ENCODE measurements at places on chromosomes 5 and 9. TPM values are rescaled to one million over a fixed set of nuclear protein-coding genes. Genes with fewer than 3 reads are reported as not detected.

GRCh38 chr9:91412941-91413340, 10.7 kb downstream of the NFIL3 start:
- DNase-seq, result no peak

GRCh38 chr9:136656795-136657611, 5.7 kb upstream of the EGFL7 start:
- no peak for DNase-seq

GRCh38 chr5:154756868-154757813, 2.0 kb downstream of the LARP1 start:
- peak; percentile 46 for DNase-seq

- DNase-seq, result no peak
These were observed 30.6 kb upstream of the IQGAP2 start for GRCh38 chr5:76372323-76373054.

- no peak for DNase-seq
These were observed 9.9 kb downstream of the SH3RF2 start for GRCh38 chr5:145946112-145946861.

- DNase-seq, result peak; percentile 96
These were observed at the start of gene TRIM41 for GRCh38 chr5:181223058-181223728. TSS of gene TRIM41 (plus strand) at chr5:181223281. CDS start at chr5:181224000, 719 bp downstream.

- no peak for DNase-seq
These were observed 2308.8 kb upstream of the ACO1 start for GRCh38 chr9:30075451-30076199.

DNA sequence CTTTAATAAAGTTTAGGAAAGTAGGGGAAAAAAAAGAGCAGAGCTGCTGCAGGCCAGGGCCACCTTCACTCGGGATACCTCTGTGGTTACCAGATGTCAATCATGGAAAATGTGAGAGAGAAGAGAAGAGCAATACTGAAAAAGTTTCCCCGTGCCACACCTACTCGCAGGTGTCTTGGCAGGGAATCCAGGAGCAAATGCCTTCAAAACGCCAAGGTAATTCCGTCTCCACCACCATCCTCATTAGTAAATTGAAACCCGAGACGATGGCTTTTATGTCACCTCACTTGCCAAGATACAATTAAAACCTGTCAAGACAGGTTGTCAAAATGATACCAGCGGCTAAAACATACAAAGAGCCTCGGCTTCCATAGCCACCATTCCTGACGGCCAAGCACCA, 49.7 kb downstream of the FAM81B start:
- DNase-seq, result peak; percentile 25

DNA sequence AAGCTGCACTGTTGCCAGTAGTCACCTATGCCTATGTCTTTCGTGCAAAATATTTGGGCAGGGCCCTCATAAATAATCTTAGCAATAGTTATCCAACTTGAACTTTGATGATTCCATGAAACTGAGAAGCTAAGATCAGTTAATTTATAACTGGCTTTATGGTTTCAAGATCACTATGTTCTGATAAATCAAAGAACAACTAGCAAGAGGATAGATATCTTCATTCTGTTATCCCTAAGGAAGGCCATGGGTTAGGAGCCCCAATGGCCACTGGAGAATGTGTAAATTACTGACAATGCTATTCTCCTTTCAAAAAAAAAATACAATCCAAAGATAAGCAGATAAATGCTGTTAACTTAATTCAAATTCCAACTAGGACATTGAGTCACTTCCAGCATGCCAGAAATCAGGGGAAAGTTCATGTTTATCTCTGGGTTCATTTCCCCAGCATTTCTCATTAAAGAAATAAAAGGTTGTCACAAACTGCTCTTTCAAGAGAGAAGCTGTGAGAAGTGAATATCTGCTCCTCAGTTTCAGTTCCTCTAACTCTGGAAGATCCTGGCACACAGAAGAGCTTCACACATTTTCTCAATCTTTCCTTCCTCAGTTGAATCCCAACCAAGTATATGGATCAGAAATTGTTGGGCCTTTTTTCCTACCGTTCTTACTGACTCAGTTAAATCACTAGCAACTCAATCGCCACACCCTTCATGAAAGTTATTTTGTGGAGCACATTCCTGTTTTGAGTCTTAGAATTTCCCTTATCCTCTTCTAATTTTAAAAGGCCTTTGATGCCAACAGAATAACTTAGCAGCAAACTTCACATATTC, 59.6 kb upstream of the SLC1A1 start:
- DNase-seq, result no peak

- DNase-seq, result no peak
These were observed 268.6 kb downstream of the NR3C1 start for GRCh38 chr5:143134900-143135299.

DNA sequence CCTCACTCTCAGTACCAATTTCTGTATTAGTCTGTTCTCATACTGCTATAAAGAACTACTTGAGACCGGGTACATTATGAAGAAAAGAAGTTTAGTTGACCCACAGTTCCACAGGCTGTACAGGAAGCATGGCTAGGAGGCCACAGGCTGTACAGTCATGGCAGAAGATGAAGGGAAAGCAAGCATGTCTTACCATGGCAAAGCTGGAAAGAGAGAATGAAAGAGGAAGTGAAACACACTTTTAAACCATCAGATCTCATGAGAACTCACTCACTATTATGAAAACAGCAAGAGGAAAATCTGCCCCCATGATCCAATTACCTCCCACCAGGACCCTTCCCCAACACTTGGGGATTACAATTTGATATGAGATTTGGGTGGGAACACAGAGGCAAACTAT, 698.8 kb downstream of the CDH9 start:
- DNase-seq, result no peak

DNA sequence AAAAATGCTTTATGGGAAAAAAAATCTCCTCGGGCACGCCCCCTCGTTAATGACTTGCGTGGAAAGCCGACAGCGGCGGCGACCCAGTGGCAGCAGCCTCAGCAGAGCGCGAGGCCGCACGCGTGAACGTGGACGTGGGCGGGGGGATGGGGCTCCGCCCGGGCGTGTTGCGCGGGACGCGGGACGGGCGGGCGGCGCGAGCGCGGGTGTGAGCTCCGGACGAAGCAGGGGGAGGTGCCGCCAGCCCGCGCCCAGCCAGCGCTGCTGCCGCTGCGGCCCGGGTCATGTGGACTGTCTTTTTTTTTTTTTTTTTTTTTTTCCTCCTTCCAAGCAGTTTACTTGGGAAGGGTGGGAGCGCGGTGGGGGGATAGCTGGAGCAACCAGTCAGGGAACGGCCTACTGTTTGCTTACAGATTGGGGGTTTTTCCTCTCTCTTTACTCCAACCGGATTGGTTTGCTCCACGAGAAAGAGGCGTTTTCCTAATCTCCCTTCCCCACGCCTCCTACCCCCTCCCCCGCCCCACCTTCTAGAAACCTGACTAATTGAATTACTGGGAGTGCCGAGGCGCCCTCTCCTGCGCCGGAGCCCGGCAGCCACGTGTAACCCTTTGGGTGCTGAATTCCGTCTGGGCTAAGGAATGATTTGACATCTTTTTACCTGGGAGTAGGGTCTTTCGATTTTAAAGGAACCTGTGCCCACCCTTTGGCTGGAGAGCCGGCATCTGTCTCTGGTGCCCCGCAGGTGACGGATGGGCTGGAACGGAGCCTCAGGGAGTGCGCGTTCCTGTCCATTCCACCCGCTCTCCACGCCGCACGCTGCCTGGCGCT, 1.7 kb upstream of the EFNA5 start:
- peak; percentile 40 for DNase-seq

GRCh38 chr9:130010151-130010988, 32.6 kb downstream of the FNBP1 start:
- DNase-seq, result no peak

- no peak for DNase-seq
These were observed 18.8 kb downstream of the COL5A1 start for GRCh38 chr9:134660407-134660806.

DNA sequence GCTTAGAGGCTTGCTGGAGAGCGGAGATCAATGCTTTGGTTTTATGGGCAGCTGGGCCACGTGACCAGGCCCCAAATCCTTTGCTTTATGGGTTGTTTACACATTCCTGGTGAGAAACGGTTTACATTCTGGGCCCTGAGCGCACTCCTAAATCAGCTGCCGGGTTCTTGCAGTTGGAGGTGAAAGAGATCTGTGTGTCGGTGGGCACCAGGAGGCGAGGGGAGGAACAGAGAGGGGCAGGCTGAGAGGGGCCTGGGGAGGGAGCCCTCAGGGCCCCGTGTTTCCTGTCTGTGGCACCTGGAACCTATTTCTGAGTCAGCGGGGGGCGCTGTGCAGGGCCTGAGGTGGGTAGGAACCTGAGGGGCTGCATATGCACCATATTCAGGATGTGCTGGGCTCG, 63.5 kb upstream of the HAND1 start:
- DNase-seq, result no peak

GRCh38 chr9:37897665-37898064, 6.3 kb downstream of the SLC25A51 start:
- no peak for DNase-seq

DNA sequence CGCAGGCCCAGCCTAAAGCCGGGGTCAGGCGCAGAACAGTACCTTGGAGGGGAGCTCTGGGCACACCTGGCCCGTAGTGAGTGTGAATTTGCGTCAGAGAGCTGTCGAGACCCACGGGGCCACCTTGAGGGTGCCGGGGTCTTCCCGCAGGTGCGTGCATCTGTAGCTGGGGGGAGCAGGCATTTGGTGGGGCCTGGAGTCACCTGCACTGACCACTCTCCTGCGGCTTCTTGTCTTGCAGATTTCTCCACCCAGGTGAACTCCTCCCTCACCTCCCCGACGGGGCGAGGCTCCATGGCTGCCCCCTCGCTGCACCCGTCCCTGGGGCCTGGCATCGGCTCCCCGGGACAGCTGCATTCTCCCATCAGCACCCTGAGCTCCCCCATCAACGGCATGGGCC, 75.1 kb downstream of the RXRA start:
- no peak for DNase-seq

- DNase-seq, result no peak
These were observed 48.2 kb downstream of the ADAMTS12 start for GRCh38 chr5:33843579-33843978.

DNA sequence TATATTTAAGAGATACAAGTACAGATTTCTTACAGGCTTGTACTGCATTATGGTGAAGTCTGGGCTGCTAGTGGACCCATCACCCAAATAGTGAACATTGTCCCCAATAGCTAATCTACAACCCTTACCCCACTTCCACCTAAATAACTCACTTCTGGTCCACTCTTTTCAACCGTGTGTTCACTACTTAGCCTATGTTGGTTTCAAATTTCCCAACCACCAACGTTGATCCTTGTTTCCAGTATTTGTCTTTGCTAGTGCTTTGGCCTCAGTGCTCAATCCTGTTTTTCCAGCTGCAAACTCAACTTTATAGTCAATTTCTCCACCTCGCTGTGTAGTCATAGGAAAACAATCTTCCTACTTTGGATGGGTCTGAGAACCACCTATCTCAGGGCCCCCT, 45.3 kb upstream of the TTC39B start:
- no peak for DNase-seq

GRCh38 chr5:131338051-131338453, 74.2 kb downstream of the CDC42SE2 start:
- DNase-seq, result no peak

DNA sequence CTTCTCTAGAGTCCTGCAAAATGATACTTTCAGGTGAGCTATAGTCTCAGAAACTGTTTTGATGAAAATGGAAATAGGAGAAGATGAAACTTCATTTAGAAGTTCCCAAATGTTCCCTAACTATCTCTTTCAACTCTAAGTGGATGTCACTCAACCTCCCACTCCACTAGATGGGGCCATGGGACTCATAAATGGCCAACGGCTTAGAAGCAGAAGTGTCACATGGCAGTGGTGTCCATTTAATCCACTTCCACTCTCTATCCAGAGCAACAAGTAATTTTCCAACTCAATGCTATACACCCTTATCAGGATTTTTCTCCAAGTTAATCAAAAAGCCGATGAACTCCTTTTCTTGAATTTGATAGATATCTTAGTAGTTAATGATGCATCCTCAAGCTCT, 295.7 kb downstream of the EDIL3 start:
- DNase-seq, result no peak

DNA sequence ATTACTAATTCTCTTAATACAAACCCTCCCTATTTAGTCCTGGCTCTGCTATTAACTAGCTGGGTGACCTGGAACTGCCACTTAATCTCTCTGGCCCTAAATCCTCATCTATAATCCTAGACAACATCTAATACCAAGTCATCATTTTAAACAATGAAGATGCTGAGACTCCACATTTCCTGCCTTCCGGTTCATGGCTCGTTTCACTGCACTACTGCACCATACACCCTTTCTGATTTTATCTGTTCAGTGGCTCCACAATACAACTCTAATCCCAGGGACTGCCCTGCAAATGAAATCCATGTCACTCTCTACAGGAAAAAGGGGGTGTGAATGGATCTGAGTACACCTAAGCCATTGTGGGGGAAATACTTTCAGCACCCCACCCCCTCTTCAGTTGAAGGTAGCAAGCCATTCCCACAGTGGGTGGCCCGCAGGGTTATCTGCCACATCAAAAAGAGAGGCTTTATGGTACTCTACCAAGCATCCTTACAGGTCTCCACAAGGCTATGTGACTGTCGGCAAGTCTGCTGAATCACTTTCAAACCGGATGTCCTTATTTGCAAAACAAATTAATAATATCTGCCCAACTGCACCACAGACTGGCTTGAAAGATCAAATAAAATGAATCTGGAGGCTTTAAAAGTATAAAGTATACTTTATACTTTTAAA, 89.5 kb downstream of the EPB41L4A start:
- DNase-seq, result no peak

DNA sequence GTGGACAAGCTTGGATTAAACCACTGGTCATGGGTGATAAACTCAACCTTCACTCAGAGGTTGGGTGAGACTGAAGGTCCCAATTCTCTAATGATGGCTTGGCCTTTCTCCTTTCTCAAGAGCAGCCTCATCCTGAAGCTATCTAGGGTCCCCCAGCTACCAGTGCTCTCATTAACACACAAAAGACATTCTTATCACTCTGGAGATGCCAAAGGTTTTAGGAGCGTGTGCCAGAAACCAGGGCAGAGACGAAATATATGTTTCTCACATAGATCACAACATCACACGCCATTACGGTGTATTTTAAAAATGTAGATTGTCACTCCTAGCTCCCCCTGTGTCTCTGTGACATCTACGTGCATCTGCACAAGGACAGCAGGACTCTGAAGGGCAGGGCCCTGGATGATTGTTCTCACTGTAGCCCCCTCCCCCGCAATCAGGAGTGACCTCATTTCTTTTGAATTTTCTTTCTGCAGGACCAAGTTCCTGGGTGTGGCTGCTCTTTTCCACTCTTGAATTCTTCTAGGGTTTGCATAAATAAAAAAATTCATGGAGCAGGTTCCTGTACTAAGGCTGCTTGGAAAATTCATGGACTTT, 311.3 kb downstream of the GADD45G start:
- DNase-seq, result no peak

- DNase-seq, result no peak
These were observed 170.3 kb downstream of the PDZD2 start for GRCh38 chr5:31809050-31809870.

MAP1B gene
- 3.1 TPM for polyA plus RNA-seq

TCOF1 gene
- polyA plus RNA-seq, result 17.7 TPM

AP3S1 gene
- 85.0 TPM for polyA plus RNA-seq

CDH6 gene
- polyA plus RNA-seq, result 0.87 TPM

S100Z gene
- polyA plus RNA-seq, result 1.6 TPM

LPAR1 gene
- 9.3 TPM for polyA plus RNA-seq

ADGRD2 gene
- 0.50 TPM for polyA plus RNA-seq

GAPT gene
- 3.1 TPM for polyA plus RNA-seq

PCA3 gene
- polyA plus RNA-seq, result 0.09 TPM

PFN3 gene
- not detected for polyA plus RNA-seq

IFNB1 gene
- polyA plus RNA-seq, result 0.11 TPM
